ENCODE measurements at places on chromosomes 4 and X.

- no peak for DNase-seq
These were observed 16.3 kb upstream of the DRD5 start for GRCh38 chr4:9765091-9765490.

- no peak for DNase-seq
These were observed 395.1 kb downstream of the RAB28 start for GRCh38 chr4:13088726-13089658.

- DNase-seq, result no peak
These were observed 13.8 kb downstream of the CENPC start for GRCh38 chr4:67531379-67531962.

DNA sequence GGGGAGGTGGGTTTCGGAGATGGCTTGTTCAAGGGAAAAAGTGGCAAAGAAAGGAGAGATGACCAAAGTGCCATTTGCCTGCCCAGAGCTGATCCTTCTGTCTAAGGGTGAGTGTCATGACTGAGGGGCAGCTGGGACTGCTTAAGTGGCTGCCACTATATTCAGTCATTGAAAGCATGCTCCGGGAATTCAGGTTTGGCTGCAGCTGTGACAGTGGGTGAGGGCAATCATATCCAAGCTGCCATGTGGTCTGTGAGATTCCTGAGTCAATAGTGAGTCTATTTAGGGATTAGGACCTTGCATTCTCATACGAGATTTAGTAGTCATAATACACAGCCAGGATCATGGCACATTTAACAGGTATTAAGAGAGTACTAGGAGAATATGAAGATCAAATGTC lies 138.8 kb upstream of the BANK1 start:
- DNase-seq, result no peak

DNA sequence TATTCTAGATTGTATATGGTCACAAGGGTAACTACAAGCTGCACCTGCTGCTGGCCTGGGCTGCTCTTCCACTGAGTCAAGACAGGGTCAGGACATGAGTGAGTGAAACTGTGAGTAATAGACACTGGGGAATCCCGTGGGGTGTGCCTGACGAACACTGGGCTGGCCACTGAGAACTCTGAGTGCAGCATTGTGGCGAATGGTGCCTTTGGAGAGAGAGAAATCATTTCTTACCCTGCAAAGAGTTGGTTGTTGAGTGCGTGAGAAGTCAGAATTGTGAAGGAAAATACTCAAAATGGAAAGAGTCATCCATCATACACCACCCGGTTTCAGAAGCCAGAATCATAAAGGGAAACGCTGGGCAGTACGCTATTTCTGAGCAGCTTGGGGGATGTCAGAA lies 43.1 kb upstream of the LSM6 start:
- DNase-seq, result no peak

DNA sequence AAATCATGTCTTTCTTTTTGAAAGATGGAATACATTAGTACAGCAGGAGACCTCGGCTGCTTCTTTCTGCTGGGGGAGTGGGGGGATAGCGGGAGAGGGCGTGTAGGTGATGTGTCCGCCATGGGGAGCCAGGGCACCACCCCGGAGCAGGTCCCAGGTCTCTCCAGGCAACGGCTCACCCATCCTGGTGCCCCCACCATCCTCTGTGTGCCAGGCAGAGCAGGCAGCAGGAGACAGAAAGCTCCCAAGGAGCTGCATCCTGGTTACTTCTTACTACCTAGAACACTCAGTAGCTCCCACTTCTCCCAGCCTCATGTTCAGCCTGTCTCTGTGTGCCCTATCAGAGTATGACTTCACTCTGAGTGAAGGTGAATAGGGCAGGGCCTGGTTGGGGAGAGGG lies 23.6 kb downstream of the TNIP2 start:
- no peak for DNase-seq

- DNase-seq, result no peak
These were observed 499 bp upstream of the NFXL1 start for GRCh38 chr4:47914926-47915237.

DNA sequence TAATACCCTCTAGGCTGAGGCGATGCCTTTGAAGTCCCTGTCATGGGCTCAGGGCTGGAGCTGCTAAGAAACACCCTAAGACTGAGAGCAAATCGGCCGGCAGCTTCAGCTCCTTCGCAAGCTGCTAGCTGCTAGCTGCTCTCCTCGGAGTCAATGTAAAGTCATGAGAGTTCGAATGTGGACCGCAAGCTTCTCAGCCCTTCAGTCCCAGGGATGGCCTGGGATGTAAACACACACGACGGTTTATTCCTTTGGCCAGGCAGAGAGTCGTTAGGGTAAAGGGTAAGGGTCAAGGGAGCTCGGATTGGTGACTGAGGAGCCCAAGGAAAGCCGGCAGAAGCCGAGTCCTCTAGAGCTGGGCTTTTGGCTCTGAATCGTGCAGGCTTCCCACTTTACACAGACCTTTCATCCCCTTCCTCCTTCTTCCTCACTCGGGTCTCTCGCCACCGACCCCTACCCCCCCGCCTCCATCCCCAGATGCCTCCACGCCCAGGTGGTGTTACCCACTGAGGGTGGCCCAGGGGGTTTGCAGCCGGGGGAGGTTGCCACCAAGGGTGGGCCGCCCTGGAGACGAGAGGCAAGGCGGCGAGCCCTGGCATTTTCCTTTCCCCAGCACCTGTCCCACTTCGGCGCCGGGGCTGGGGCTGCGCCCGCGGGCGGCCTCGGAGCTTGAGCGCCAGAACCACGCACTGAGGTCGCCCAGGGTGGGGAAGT lies 3.1 kb upstream of the BCORL1 start:
- DNase-seq, result no peak

DNA sequence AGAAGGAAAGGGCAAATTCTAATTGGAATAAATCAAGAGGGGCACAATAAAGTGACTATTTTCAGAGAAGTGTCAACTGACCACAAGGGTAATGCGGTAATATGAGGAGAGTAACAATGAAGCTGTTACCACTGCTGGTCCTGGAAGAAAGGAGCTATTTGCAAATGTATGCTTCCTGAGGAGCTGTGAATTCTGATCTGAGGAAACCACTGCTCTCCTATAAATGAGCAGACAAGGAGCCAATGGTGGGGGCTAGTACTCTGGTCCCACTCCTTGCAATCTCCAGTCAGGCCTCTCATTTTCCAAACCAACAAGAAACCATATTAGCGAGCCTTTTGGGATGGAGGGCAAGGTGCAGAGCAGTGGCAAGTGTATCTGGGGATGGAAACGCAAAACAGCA lies 770.2 kb downstream of the FSTL5 start:
- no peak for DNase-seq

DNA sequence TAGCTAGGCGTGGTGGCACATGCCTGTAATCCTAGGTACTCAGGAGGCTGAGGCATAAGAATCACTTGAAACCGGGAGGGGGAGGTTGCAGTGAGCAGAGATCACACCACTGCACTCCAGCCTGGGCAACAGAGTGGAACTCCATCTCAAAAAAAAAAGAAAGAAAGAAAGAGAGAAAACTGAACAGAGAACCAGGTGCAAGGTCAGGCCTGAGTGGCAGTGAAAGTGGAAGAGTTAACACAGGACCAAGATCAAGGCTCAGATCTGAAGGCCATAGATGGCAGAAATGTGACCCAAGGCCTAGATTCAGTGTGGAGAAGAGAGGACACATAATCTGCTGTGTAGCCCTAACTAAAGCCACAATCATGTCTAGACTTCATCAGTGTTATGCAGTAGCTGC lies 4.9 kb upstream of the ZNF630 start:
- no peak for DNase-seq

- no peak for DNase-seq
These were observed 55.0 kb upstream of the PRDM5 start for GRCh38 chr4:120977435-120977997.

DNA sequence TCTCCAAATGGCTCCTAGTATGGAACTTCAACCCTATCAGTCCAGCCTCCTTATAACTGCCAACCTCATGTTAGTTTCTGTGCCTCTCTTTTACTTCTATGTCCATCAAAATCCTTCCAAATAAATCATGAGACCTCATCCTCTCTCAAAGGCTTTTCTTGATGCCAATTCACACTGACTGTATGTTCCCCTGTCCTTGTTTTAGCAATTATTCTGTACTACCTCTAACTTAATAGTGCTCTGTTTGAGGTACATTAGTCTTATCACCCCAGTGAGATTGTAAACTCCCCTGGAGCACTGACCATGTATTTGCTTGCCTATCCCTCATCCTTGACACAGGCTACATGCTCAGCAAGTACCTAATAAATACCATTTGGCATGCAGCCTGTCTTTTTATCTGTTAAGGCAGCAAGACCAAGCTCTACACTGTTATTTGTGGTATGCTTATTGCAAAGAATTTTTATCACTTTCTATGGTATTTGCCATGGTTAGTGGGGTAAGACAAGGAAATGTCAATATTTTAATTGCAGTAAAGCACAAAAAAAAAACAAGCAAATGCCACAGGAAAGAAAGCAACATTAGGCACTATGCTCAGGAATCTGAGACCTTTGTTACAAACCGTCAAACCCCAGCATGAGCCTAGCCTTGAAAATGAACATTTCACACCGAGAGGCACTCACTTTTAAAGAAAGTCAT lies 119.2 kb downstream of the SMARCA1 start:
- no peak for DNase-seq

GRCh38 chrX:53031380-53031779 lies 17.2 kb upstream of the GPR173 start:
- no peak for DNase-seq

DNA sequence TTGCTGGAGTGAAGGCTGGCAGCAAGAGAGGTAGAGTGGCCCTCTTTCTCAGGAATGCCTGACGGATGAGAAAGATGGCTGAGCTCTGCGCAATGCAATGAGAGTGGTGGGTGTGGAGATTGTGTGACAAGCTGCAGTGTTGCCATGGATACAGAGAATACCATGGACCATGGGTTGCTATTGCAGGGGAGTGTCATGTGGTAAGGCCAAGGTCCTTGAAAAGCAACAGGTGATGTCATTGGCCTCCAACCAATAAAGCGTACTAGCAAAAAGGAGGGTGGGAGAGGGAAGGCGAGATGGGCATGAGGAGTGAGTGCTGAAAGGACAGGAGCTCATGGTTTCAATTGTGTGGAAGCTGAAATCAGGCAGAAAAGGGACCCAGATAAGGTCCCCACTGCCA lies 1.8 kb downstream of the PNMA5 start:
- DNase-seq, result no peak

DNA sequence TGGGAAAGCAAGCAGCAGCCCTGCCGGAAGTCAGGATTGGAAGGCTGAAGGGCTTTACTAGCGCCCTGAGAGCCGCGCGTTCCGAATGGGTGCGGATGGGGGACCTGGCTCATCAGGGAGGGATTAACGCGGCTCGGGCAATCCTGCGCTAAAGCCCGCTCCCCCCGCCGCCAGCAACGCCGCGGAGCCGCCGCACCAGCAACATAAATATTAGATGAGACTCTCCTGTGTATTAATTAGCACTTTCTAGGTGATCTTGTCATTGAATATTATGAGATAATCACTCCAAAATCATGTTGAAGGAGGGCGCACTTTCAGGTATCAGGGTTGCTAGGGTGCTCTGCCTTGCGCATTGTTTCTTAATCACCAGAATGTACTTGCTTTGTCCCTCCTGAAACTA lies 357.2 kb upstream of the FAM241A start:
- no peak for DNase-seq

DNA sequence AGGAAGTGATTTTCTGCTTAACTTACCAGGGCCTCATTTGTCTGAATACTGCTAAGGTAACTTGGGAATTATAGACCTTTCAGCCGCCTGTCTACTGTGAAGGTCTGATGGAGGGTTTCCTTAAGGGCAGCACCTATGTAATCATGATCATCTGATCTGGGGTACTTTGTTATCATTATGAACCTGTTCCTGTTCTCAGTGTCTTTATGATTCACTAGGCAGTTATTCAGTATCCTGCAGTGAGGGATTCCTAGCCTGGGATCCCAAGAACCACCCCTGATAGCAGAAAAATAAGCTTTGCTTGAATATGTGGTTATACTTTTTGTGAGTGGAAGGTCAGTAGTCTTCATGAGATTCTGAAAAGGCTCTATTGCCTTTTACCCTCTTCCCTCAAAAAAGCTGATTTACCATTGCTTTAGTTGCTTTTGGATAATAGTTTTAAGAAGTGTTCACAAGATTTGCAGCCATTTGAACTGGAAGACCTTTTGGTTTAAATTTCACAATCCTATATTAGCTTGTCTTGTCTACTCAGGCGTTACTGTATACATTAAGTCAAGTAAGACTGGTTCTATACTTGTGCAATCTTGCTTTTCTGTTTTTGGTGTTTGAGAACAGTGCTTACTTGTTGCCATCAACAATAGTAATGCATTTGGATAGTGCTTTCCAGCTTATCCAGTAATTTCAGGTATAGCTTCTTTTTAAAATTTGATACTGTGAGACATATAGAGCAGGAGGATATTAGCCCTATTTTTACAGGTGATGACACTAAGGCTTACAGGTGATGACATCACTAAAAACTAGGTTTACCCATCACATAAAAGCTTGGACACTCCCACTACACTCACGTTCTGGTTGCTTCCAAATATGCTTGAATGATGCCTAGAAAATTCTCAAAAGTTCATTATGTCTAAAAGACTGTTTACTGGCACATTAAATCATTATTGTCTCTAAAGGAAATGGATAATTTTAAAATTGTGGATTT lies 60.0 kb downstream of the FHIP1A start:
- no peak for DNase-seq

DNA sequence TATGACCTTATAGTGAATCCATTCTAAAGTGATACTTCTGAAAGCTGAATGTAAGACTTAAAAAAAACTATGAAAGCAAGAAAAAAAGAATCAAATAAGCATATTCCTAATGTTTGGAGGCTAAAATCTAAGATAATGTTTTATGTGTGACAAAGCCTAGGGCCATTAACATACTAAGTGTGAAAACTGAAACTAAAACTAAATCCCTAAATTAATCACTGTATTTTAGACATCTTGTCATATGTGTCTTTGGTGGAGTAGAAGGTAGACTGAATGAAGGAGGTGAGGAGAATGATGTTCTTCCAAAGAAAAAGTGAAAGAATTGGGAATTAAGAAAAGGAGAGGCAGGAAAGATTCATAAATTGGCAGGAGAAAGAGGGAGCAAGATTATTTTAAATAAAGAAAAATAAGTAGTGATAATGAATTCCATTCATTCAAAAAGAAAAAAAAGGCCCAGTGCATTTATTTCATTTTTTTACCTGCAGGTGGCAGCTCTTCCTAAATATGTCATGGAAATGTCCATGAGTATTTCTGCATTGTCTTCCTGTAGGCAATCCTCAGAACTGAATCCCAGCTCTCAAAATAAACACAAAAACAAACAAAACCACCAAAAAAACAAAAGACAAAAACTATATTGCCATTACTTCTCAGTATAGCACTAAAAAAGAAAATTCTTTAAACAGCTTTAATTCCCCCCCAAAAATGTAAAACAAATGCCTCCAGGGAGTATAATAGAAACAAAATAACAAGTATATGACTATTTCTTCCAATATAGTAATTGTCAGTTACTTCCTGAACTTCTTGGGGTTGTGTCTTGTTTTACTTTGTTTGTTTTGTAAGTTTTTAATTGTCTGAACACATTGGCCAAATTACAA lies 17.0 kb upstream of the AP1AR start:
- DNase-seq, result no peak
